Stimulated activated CD8-positive, alpha-beta memory T cell treated with anti-CD3 and anti-CD28 coated beads, Interleukin-4, amount 100 ng/mL, for 1 hour (primary cell): ENCODE measurements at places on chromosomes 1 and 21.

DNA sequence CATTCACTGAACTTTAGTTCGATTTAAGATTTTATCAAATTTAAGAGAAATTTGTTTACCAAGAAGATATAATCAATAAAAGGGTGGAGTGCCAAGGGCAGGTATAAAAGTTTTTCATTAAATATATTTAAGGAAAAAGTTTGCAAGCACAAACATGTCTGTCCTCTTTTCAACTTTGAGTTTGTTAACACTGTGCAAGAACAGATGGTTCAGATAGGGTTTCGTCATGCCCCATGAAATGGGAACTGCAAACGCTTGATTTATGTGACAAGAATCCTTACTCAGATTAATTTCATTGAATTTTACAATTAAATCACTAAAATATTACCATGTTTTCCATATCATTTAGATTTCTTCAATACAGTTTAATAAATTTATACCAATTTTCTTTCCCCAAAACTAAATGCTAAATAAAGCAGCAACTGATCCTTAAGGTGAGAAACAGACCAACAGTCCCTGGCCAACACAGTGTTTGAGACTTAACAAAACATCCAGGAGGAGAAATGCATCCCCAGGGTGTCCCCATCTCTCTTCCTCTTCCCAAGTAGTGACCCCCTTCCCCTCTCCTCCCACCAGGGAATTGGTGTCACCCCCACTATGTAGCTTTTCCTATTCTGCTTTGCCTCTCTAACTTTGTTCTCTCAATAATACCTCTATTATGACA is 292.9 kb downstream of the LTN1 start:
- no peak for DNase-seq

GRCh38 chr1:6784560-6785317 is 515 bp upstream of the CAMTA1 start:
- peak; percentile 91 for DNase-seq

DNA sequence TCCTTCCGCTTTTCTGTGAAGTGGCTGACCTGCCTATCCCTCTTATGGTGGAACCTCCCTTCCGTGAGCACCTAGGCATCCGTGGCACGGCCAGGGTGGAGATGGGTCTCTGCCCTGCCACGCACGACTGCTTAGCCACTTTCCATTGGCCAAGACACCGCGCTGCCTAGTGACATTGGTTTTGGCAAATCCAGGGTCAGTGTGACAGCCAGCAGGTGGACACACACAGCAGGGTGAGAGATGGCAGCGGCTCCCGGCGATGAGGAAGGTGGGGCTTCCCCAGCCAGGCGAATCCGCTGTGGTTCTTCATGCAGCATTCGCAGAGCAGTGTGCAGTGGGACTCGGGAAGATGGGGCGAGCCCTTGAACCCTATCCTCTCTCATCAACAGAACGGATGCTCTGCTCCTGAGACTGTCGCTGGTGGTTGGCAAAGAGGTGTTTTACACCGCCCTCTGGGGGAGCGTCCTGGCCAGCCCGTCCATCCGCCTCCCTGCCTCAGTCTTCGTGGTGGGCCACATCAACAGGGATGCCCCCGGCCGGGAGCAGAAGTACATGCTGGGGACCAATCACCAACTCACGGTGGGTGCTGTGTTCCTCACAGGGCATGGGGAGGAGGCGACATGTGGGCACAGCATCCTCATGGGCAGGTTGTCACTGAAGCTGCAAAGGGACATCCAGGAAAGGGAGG is 51.8 kb downstream of the DOP1B start:
- DNase-seq = no peak

- no peak for DNase-seq
Observed at GRCh38 chr1:10696977-10697376, 99.5 kb downstream of the CASZ1 start.

GRCh38 chr1:178541829-178542553 is 29.1 kb downstream of the TEX35 start:
- no peak for DNase-seq
